Right lung (tissue), 10 donors: ENCODE measurements at places on chromosomes 4 and X. TPM values are rescaled to one million over a fixed set of nuclear protein-coding genes. Genes with fewer than 3 reads are reported as not detected.

DNA sequence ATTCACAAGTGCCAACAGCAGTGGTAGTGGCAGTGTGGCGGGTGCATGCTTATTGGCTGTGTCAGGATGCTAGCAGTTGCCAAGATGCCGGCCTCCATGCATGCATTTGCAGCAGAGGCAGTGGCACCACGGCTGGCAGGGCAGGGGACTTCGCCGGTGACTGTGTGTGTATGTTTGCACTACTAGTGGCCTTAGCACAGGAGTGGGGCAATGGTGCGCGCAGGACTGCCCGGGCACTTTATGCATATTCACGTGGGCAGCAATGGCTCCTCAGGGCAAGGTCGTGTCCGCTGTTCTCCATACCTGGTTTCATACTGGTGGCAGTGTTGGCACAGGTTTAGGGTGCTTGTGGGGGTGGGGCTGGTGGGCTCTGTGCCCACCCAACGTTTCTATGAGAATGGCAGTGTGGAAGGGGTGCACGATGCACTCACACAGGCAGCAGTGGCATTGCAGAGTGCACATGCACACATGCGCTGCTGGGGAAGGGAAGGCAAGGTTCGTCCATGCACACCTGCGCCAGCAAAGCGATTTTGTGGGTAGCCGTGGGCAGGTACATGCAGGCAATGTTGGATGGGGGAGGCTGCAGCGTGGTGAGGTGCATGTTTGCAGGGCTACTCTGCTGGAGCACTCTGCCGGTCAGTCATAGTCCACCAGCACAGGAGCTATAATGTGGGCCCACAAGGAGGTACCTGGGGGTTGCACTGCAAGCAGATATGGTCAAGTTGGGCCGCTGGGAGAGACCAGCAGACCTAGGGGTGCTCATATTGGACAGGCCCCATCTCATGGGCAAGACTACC lies 338.9 kb upstream of the TECRL start:
- DNase-seq, result no peak

GRCh38 chr4:2287594-2287915 lies 25.6 kb upstream of the MXD4 start:
- no peak for DNase-seq

DNA sequence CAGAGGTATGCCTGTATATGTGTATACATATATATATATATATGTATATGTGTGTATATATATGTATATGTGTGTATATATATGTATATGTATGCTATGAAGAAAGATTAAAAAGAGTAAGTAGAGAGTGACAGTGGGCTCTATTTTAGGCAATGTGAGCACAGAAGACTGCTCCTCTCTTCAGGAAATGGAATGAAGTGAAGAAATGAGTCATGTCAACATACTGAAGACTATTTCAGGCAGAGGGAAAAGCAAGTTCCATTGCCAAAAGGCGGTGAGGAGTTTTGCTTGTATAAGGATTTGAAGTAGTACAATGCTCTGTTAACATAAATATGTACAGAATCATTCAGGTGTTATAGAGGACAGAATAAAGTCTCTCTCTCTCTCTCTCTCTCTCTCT lies 773.2 kb upstream of the FTHL17 start:
- no peak for DNase-seq

DNA sequence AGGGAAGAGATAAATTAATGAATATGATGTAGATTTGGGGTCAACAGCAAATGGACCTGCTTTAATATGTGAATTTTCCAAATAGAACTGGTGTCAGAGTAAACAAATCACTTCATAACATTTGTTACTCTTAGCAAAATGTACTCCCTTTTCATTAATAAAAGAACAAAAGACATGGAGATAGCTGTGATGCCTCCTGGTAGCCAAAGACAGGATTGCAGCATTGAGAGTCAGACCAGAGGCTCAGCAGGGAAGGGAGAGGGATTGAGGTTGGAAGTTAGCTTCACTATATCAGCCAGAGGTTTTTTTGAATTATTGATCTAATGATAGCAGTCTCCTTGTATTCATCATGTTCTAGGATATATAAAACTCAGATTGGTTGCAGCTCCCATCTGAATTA lies 17.4 kb upstream of the RAB40A start:
- no peak for DNase-seq

DNA sequence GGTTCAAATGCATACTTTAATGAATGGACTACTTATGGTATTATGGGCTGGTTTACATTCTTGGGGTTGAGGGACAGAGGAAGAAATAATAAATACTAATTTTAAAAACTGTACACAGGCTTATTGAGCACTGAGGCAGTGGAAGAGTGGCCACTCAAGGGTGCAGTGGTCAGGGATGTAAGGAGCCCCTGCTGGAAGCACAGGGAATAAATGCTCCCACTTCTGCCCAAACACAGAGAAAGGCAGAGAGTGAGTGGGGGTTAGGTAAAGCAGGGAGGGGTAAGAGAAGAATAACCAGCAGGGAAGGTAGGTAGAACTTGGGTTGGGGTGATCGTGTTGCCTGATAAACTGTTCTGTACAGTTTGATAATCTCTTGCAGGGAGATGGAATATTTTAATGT lies 60.0 kb downstream of the GAB1 start:
- DNase-seq, result no peak

GRCh38 chrX:16931371-16931770 lies 15.1 kb upstream of the REPS2 start:
- DNase-seq, result no peak

DNA sequence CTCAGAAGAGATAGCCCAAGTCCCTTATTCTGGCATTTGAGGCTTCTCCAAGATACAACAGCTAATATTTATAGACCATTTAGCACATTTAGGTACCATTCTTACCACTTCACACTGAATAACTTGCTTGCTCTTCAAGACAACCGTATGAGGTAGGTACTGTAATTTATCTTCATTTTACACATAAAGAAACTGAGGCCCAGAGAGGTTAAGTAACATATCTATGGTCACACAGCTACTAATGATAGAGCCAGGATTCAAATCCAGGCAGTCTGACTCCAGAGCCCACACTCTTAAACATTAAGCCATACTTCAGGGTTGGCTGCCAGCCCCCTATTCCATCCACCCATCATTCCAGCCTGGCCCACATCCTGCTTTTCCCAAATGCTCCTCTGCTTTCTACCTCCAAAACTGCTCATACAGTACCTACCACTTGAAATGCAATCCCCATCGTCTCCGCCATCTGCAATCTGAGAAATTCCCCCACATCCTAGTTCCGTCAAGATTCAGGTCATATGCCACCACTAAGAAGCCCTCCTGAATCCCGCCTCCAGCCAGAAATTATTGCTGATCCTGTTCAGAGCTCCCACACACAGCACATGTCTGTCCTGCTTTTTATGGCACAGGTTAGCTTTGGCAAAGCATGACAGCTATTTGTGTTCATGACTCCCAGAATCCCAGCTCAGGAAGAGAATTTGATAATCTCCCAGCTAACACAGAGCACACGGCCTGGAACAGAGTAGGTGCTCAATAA lies 23.5 kb downstream of the IQSEC2 start:
- no peak for DNase-seq

- DNase-seq, result no peak
Measured at GRCh38 chr4:140056015-140056414, 98.0 kb downstream of the MAML3 start.

GRCh38 chr4:155371432-155372043 lies 5.2 kb downstream of the MAP9 start:
- DNase-seq, result no peak

DNA sequence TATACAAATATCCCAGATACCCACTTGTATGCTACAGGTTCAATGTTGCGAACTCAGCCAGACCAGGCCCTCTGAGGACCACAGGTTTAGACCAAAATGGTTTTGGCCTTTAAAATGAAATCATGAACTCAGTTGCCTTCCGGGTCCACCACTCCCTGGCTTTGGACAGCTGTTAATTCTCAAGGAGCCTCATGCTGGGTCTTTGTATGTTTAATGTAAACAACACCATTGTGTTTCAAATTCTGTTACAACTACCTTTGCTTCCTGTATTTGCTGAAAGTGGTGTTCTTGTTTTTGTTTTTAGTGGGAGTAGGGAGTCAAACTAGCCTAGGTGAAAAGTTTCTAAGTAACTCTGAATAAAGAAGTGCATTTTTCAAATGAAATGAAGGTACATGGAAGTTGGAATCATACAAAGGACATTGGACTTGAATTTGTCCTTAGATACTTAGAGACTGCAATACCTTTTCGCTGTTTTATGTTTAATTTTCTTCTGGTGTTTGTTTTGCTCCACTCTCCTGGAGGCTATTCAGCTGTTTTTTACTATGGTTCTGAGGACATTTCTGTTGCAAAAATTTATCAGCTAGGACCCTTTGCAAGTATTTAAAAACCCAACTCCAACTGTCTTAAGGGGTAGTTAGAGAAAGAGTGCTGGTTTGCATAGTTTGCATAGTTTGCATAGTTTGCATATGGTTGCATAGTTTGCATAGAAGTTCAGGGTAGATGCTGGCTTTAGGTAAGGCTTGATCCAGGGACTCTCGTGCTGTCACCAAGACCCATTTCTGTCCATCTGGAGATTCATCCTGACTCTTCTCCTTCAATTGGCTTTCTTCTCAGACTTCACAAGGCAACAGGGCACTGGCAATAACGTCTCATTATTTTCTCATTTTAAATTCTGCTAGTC lies 70.1 kb downstream of the MID1IP1 start:
- no peak for DNase-seq

- peak; percentile 33 for DNase-seq
Measured at GRCh38 chrX:71941776-71942175, 31.1 kb downstream of the NHSL2 start.

DNA sequence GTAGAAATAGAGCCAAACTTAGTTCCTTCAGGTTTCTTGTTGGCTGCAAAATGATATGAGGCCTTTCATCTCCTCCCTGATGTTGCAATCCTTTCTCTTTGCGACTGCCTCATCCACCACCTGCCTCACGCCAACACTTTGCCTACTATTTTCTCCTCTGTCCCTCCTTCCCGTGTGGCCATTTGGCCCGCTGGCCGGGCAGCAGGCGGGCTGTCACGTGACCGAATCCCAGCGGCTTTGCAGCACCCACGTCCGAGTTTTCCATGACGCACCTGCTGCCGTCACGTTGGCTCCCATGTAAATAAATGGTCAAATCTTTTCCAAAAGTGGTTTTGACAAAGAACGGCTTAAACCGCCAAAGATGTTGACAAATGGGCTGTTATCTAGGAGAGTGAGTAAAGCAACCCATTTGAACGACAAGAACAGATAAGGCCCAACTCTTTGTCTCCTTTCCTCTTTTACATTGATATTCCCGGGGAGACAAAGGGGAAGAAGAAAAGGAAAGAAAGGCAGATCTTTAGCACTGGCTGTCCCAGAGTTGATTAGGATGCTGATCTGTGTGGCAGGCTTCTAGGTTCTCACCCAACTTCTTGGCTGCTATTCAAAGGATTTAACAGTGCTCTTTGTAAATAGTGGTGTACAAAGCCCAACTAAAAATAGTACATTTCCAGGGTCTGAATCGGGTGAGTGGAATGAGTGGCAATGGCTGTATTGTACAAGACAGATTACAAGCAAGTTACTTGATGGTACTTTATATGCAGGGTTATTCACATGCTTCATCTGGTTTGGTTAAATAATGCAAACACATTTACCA lies 174.2 kb upstream of the JADE1 start:
- peak; percentile 50 for DNase-seq

GRCh38 chrX:13223868-13224567 lies 95.8 kb downstream of the ATXN3L start:
- DNase-seq, result no peak

DNA sequence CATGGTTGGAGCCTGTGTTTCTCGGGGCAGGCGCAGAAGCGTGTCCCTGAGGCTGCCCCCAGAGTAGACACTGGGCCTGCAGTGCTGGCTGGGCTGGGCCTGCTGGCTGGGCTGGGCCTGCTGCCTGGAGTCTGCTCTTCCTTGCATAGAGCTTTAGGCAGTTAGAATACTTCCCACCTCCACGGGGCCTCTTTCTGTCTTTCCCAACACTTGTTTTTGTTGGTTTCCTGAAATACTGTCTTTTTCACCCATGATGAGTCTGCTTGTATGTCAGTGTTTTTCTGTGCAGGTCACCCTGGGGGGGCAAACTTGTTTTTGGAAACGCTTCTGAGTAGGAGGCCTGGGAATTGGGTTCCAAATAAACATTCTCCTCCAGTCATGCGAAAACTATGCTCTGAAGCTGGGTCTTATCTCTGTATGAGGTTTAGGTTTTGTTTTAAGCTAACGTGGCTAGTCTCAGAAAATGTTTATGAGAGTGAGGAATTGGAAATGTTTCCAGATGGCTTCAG lies 32.2 kb downstream of the TRMT44 start:
- DNase-seq, result peak; percentile 35

DNA sequence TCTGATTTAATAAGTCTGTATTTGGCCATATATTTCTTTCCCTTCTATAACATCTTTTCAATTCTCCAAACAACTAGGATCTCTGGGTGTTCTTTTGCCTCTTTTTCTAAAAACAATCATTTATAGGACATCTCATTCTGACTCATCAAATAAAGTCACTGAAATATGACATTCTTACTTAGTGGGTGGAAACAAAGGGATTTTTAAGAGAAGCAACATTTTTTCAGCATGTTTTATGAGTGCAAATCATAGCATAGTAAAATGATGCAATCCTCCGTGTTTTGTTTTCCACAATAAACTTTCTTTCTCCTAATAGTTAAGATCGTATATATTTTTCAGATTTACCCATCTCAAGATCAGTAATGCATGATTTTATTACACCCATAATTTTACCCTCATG lies 179.8 kb downstream of the SPCS3 start:
- DNase-seq, result no peak

The SMAD1 gene
- polyA plus RNA-seq, result 52.8 TPM

The MSL3 gene
- polyA plus RNA-seq, result 44.3 TPM

The KLHL4 gene
- 4.9 TPM for polyA plus RNA-seq

The MND1 gene
- polyA plus RNA-seq, result 20.1 TPM

The ZXDB gene
- polyA plus RNA-seq, result 9.2 TPM

The STATH gene
- not detected for polyA plus RNA-seq

The KLHL34 gene
- polyA plus RNA-seq, result 0.26 TPM

The TEC gene
- 9.5 TPM for polyA plus RNA-seq

The TLR2 gene
- polyA plus RNA-seq, result 45.2 TPM

The PRKG2 gene
- polyA plus RNA-seq, result 2.4 TPM

The LRRC66 gene
- polyA plus RNA-seq, result 0.22 TPM

The RPS6KA6 gene
- polyA plus RNA-seq, result 10.5 TPM

The ALPK1 gene
- polyA plus RNA-seq, result 19.6 TPM

The MMRN1 gene
- 13.5 TPM for polyA plus RNA-seq

The ADH1A gene
- 19.2 TPM for polyA plus RNA-seq

The ITIH6 gene
- not detected for polyA plus RNA-seq
